NCI-H748 treated with DMSO at 0.1 percent for 48 hours (cell line): ENCODE measurements at places on chromosomes 3 and 15.

- no peak for DNase-seq
Observed at GRCh38 chr15:63519548-63520178, 15.3 kb downstream of the USP3 start.

- DNase-seq: no peak
Observed at GRCh38 chr3:59540696-59541095, 490.9 kb upstream of the CFAP20DC start.

- no peak for DNase-seq
Observed at GRCh38 chr15:74506515-74506840, 34.5 kb upstream of the ARID3B start.

GRCh38 chr3:13158408-13158807 lies 85.2 kb upstream of the IQSEC1 start:
- no peak for DNase-seq

GRCh38 chr3:97021778-97022177 lies 207.4 kb downstream of the EPHA6 start:
- DNase-seq: no peak

DNA sequence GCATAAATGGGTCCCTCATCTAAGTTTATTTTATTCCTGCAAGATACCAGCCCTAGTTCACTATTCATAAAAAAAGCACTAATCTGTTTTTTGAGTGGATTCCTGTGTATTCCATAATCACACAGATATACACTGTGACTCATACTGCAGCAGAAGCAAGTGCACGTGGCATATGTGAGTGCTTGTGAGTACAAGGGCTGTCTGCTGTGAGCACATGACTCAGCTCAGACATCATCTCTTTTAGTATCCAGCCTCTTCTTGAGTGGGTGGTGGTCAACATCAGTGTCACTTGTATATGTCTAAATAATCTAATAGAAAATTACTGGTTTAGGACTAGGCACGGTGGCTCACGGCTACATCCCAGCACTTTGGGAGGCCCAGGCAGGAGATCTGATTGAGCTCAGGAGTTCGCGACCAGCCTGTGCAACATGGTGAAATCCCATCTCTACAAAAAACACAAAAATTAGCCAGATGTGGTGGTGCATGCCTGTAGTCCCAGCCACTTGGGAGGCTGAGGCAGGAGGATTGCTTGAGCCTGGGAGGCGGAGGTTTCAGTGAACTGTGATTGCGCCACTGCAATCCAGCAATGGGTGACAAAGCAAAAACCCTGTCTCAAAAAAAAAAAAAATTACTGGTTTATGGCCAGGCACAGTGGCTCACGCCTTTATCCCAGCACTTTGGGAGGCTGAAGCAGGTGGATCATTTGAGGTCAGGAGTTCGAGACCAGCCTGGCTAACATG lies 49.8 kb downstream of the NIPA2 start:
- DNase-seq: no peak

DNA sequence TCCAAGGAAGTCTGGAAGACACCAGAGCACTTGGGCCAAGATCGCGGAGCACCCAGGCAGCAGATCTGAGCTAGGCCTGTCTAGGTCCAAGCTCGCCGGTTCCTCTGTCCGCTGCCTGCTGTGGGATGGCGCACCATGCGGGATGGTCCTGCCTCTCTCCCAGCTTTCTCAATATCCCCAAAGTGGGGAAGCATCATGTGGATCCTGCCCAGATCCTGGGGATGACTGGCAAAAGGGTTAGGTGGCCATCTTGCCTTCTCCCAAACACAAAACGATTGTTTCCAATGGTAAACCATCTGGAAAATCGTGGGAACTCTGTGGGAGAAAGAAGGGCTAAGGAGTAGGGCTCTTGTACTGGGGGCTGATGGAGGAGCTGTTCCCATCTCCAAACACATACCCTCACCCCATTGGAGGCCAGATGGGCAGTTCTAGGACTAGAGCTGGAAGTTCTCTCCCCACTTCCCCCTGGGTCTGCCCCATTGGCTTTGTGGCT lies 8.9 kb downstream of the PRKCD start:
- DNase-seq: no peak

- no peak for DNase-seq
Observed at GRCh38 chr3:64743156-64743886, 55.5 kb upstream of the ADAMTS9 start.

DNA sequence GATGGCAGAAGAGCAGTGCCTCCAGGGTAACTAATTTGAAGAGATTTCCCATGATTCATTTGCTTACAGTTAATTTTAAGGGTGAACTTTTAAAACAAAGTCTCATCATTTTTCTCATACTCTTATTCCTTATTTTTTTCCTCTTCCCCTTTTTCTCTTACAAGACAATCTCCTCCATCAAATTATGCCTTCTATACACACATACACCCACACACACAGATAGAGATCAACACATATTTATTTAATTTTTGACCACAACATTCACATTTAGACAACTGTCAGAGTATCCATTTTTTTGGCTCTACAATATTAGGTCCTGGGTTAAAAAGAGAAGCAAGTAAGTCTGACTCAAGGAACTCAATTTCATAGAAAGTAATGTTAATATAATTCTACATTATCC lies 37.6 kb downstream of the AAGAB start:
- no peak for DNase-seq

DNA sequence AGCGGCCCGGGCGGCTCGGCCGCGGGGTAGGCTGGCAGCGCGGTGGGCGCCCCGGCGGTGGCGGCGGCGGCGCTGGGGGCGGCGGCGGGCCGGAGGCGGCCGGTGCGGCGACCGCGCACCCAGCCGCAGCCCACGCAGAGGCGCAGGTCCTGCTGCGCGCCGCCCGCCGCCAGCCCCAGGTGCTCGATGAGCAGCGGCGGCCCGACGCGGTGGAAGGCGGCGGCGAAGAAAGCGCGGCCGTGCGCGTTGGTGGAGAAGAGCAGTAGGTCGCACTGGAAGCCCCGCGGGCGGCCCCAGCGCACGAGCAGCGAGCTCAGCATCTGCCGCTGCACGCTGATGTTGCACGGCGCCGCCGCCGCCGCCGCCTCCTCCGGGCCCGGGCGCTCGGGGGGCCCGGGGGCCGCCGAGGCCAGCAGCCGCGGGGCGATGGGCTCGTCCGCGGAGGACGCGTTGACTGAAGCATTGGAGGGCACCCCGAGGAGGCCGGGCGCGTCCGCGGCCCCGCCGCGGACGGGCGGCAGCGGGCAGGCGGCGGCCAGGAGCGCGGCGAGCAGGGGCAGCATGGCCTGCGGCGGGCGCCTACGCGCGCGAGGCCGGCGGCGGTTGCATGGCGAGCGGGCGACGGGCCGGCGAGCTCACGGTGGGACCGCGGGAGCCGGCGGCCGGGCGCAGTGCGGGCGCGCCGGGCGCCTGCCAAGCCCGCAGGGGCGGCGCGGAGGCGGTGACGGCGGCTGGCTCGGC lies 452 bp downstream of the TMEM158 start:
- DNase-seq: no peak

- DNase-seq: no peak
Observed at GRCh38 chr15:32866454-32867312, 148.9 kb downstream of the GREM1 start.

DNA sequence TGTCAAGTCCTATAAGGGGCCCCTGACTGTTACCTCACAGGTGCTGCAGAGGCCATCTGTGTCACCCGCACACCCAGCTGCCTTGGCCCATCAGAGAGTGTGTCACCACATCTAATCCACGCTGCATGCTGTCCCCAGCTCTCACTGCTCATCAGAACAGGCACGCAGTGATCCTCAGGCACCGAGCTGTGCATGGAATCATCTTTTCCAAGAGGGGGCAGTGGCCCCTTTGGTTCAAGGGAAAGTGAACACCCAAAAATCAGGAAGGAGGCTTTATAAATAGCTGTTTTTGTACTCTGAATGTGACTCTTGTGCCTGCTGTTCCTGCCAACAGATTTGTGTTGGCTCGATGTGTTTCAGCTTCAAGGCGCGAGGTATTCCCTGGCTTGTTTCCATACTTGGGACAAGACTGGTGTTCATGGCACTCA lies 110.3 kb upstream of the ETV5 start:
- DNase-seq: no peak

DNA sequence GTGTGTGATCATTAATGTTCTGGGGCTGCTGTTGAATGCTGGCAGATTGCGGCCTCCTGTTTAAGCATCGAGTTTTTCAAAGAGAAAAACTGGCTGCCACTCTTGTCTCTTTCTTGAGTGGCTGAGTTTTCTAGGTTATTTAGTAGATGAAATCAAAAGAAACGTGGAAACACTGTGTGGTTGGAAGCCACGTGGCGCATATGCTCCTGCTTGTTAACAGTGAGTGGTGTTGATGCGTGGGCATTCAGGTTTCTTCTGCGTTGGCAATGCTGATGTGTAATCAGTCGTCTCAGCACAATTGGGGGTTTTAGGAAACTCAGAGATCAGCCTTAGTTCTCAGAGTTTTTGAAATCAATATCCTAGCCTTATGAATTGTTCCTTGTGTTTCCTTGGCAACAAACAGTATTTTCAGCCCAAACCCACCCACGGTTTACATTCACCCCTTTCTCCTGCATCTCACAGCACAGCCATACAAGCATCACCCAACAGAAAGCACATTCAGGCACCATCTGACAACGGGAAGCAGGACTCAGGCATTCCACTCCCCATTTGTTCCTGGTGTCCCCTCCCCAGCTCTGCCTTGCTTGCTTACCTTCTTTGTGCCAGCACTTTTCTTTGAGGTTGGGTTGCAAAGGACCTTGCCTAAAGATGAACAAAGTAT lies 74.7 kb downstream of the SEC22A start:
- DNase-seq: no peak

GRCh38 chr3:37635251-37635650 lies 226.4 kb upstream of the CTDSPL start:
- DNase-seq: no peak

DNA sequence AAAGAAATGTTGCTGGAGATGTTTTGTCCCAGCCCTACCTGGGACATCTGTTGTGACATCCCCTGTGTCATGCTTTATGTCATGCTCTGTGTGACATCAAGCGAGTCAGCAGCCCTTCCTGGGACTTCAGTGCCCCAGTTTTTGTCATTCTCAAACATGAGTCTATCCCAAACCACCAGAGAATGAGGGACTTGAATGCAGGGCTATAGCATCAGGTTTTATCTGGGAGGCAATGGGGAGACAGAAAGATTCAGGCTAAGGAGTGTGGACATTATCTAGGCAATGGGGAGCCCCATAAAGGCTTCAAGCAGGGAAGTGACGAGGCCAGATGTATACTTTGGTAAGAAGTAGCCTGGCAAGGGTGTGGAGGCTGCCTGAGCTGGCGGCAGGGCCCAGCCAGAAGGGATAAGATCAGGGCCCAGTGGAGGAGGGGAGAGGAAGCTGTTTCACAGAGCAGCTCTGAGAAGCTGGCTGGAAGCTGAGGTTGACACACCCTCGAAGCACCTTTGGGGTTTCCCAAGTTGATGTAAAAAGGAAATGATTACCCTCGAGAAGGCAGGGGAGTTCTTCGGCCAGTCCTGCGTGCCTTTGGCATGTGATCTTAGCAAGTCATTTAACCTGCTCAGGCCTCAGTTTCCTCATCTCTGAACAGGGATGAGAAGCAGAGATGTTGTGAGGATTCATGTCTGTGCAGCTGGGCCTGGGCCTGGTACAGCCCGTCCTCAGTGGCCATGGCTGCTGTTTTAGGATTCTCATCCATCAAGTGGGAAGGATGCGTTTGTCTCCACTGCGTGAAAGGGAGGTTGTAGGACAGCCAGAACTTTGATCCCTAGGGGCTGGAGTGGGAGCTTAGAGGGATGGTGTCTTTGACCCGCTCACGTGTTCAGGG lies 34.3 kb downstream of the IRAK2 start:
- DNase-seq: no peak

GRCh38 chr3:98701071-98701675 lies 62.0 kb upstream of the ST3GAL6 start:
- DNase-seq: no peak

DNA sequence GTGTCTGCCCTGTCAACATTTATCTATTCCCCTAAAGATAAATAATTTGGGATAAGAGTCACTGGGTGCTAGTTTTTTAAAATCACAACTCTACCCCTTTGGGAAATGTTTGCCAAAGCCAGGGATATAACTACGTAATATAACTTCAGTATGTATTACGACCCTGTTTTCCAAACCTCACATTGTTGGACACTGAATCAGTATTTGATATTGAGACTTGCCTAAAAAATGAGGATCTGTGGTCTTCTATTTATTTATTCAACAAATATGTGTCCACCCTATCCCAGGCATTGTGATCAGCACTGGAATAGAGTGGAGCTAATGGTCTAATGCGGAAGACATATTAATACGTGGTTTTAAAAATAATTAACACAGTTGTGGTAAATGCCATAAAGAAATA lies 4.5 kb upstream of the MGA start:
- DNase-seq: no peak

- no peak for DNase-seq
Observed at GRCh38 chr3:13536832-13537231, 12.1 kb upstream of the FBLN2 start.

DNA sequence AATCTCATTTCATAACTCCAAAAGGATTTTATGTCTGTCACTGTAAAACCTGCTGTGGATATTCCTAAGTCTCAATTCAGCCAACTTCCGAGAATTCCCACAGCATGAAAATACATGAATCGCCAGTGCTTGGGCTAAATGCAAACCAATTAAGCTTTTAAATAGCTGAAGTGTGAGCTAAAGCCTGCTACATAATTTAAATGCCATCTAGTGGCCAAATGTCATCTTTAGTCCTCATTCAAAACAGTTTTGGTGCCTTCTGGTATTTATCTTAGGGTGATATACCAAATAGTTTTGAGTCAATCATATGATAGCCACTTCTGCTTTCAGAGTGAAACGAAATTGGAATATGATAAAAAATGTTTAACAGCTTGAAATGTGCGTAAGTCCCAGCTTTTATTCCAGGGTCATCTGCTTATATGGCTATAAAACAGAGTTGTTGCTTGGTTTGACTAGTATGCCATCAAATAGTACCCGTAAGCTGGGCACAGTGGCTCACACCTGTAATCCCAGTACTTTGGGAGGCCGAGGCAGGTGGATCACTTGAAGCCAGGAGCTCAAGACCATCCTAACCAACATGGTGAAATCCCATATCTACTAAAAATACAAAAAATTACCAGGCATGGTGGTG lies 41.8 kb upstream of the CCNL1 start:
- peak; percentile 9 for DNase-seq

GRCh38 chr3:152843955-152844354 lies 9.0 kb downstream of the P2RY1 start:
- DNase-seq: no peak
